ENCODE measurements at places on chromosomes 5 and 9.

DNA sequence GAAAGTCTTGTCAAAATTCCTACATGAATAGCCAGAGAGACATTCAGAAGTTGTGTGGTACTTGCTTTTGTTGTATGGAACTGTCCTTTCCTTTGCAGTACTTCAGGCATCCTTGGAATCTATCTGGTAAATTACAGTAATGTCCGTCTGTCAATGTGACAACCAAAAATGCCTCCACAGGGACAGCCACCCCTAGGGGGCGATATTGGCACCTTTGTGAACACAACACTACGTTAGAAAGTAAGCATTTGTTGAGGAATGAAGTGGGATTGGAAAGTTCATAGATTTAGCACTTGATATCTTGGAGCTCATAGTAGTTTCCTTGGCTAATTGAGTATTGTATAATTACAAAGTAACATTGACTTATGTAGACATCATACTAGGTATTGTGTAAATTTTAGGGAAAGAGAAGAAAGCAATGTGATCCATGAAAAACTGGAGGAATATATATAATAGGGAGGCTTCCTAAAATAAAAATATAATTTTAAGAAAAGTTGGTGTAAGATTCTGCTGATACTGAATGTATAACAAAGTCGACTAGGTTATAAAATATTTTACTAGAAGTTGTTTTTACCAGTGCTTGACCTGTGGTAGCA, 32.7 kb downstream of the TMEFF1 start:
- no peaks in the 10 kb centered on the region for H3K36me3 ChIP-seq
- no peaks in the 10 kb centered on the region for H3K27me3 ChIP-seq
- DNase-seq, result peak; percentile 60
- H3K4me3 ChIP-seq, result no peak overlapping the region
- no peak overlapping the region for H3K27ac ChIP-seq

DNA sequence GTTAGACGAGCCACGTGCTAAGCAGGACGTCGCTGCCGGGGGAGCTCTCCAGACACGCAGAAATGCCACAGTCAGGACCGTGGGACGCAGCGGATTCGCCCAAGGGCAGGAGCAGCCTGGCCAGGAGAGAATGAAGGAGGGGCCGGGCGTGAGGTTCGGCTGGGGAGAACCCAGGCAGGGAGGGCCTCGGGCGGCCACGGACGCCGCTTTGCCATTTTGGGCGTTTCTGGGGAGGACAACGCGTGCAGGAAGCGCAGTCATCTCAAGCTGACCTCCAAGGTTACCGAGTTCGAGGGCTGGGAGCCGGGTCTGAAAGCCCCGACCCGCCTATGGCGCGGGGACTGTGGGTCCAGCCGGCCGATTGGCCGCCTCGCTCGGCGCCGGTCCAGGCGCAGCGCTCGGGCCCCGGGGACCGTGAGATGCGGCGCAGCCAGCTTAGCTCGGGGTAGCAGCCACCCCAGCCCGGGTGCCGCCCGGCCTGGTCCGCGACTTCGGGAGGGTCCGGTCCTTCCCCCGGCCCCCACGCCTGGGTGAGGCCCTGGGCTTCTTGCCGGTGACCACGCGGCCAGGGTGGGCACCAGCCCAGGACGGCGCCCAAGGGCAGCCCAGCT, 760 bp upstream of the MAN1B1 start:
- H3K4me3 ChIP-seq, result peak overlapping the region; percentile 66
- H3K36me3 ChIP-seq, result peaks cover 3% of the 10 kb centered on the region
- H3K27me3 ChIP-seq, result no peaks in the 10 kb centered on the region
- DNase-seq, result peak; percentile 36
- H3K27ac ChIP-seq, result peak overlapping the region; percentile 36

GRCh38 chr5:14509556-14509955, 72.0 kb upstream of the OTULINL start:
- no peaks in the 10 kb centered on the region for H3K4me1 ChIP-seq

- no peaks in the 10 kb centered on the region for H3K4me1 ChIP-seq
- H3K27me3 ChIP-seq, result no peaks in the 10 kb centered on the region
- no peak overlapping the region for H3K27ac ChIP-seq
- no peak for DNase-seq
- H3K4me3 ChIP-seq, result no peak overlapping the region
- H3K36me3 ChIP-seq, result no peaks in the 10 kb centered on the region
These were observed 22.9 kb upstream of the SPATA31E1 start for GRCh38 chr9:87859786-87860185.

GRCh38 chr9:136003411-136004218, 42.4 kb upstream of the UBAC1 start:
- peaks cover 13% of the 10 kb centered on the region for H3K4me1 ChIP-seq
- H3K27me3 ChIP-seq, result no peaks in the 10 kb centered on the region
- no peak overlapping the region for H3K4me3 ChIP-seq

DNA sequence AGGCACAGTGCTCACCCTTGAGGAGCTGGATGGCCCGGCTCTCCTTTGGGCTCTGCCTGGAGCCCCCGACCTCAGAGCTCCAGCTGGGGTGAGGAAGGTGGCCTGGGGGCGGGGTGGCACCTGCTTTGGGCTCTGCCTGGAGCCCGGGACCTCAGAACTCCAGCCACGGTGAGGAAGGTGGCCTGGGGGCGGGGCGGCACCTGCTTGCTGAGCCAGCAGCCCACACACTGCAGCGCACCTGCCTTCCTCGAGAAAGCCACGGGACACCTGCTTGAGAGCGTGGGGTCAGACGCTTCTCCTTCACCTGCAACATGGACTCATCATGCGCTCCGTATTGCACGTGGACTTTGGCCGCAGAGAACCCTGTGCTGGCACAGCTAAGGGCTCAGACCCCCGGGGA, 51.8 kb downstream of the IRX2 start:
- no peak overlapping the region for H3K27ac ChIP-seq
- no peaks in the 10 kb centered on the region for H3K27me3 ChIP-seq
- H3K4me3 ChIP-seq, result no peak overlapping the region
- H3K36me3 ChIP-seq, result no peaks in the 10 kb centered on the region
- H3K4me1 ChIP-seq, result no peaks in the 10 kb centered on the region

- no peaks in the 10 kb centered on the region for H3K27me3 ChIP-seq
- H3K36me3 ChIP-seq, result no peaks in the 10 kb centered on the region
- H3K4me3 ChIP-seq, result no peak overlapping the region
- DNase-seq, result no peak
- no peak overlapping the region for H3K27ac ChIP-seq
- peaks cover 16% of the 10 kb centered on the region for H3K4me1 ChIP-seq
These were observed 71.5 kb upstream of the HSPA9 start for GRCh38 chr5:138646671-138647070.

GRCh38 chr5:33738097-33738496, 153.7 kb downstream of the ADAMTS12 start:
- H3K36me3 ChIP-seq, result no peaks in the 10 kb centered on the region
- no peak overlapping the region for H3K4me3 ChIP-seq
- no peak for DNase-seq
- H3K27me3 ChIP-seq, result no peaks in the 10 kb centered on the region
- H3K27ac ChIP-seq, result no peak overlapping the region
